ENCODE measurements at places on chromosomes 11 and 22.

DNA sequence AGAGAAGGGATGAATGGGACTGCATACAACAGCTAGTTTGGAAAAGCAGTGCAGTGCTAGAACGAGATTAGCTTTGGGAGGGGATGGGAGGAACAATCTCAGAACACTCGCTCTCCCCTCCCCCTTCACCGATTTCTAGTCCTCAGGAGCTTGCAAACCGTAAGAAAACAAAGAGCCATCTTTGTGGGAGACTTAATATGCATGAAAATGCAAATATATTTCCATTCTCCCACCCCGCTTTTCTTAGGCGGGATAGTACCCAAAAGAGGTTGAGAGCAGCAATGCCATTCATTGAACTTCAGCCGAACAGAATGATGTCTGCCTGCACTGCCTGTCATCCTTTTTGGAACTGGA lies 1.1 kb downstream of the SPINDOC start:
- H3K4me1 ChIP-seq, result peaks cover 38% of the 10 kb centered on the region
- H3K27me3 ChIP-seq, result no peaks in the 10 kb centered on the region
- DNase-seq, result no peak

DNA sequence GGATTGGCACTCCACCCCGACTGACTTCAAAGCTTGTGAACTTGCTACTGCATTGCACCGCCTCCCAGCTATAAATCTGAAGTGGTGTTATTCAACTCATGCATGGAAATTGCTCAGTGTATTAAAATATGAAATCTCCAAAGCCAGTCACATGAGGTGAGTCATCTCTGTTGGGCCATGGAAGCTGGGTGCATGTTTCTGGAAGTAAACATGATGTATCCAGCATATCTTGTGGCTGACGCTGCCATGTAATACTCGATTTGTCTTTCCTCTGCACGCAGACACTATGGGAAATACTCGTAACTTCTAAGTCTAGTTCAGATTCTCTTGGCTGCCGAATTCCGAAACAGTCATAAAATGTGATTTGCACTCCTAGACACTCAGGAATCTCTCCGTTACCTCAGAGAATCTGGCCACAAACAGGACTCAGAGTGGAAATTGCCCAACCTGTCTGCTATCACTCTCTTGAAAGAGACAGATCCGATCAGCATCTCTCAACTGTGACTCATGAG lies 154.9 kb upstream of the MPPED2 start:
- H3K36me3 ChIP-seq, result no peaks in the 10 kb centered on the region
- DNase-seq, result no peak
- no peaks in the 10 kb centered on the region for H3K4me1 ChIP-seq
- H3K4me3 ChIP-seq, result no peak overlapping the region

DNA sequence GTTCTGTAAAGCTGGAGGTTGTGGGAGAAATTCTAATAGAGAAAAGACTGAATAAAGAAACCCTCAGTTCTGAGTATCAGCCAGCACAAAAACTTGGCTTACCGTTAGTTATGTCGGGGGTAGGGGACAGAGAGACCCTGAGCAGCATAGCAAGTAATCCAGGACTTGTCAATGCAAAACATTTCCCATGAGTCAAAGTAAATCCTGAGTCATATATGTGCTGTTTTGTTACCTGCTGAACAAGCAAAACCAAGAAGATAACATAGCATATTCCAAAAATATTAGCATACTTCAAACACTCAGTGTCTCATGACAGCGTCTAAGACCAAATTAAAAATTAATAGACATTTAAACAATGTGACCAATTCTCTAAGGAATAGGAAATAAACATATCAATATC lies 75.1 kb upstream of the LUZP2 start:
- H3K4me3 ChIP-seq, result no peak overlapping the region
- no peaks in the 10 kb centered on the region for H3K36me3 ChIP-seq
- no peak for DNase-seq
- H3K27me3 ChIP-seq, result no peaks in the 10 kb centered on the region
- no peaks in the 10 kb centered on the region for H3K4me1 ChIP-seq

GRCh38 chr22:25602916-25603315 lies 38.4 kb downstream of the GRK3 start:
- H3K36me3 ChIP-seq, result no peaks in the 10 kb centered on the region
- no peak for DNase-seq
- no peaks in the 10 kb centered on the region for H3K27me3 ChIP-seq
- no peak overlapping the region for H3K4me3 ChIP-seq

DNA sequence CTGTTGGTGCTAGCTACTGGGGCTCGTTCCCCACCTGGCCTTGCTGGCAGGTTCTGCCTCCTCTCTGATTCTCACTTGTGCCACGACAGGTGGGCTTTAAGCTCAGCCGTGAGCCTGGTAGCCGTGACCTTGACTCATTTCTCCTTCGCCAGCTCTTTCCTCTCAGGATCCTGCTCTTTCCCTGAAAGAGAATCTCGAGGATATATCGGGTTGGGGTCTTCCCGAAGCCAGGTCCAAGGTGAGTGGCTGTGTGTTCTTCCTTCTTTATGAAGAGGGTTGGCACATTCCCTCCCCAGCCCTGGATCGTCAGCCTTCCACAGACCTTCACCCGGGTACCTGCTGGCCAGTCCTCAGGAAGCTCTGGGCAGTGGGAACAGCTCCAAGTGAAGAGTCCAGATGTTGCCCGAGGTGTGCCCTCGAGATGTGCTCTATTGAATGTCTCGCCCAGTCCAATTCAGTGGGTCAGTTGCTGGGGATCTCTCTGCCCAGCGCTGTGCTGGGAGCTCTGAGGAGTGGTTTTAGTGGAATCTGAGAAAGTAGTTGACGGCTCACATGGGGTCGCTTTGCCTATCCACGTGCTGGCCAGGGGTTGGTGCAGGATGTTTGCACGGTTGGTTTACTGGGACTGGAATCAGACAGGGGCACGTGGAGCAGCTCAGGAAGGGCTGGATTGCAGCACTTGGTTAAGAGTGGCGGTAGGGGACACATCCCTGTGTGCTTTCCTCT lies 1.4 kb downstream of the ZNF74 start:
- H3K4me3 ChIP-seq, result peak overlapping the region; percentile 94
- no peak for DNase-seq
- H3K27ac ChIP-seq, result peak overlapping the region; percentile 91
- H3K36me3 ChIP-seq, result peaks cover 11% of the 10 kb centered on the region
- no peaks in the 10 kb centered on the region for H3K27me3 ChIP-seq

DNA sequence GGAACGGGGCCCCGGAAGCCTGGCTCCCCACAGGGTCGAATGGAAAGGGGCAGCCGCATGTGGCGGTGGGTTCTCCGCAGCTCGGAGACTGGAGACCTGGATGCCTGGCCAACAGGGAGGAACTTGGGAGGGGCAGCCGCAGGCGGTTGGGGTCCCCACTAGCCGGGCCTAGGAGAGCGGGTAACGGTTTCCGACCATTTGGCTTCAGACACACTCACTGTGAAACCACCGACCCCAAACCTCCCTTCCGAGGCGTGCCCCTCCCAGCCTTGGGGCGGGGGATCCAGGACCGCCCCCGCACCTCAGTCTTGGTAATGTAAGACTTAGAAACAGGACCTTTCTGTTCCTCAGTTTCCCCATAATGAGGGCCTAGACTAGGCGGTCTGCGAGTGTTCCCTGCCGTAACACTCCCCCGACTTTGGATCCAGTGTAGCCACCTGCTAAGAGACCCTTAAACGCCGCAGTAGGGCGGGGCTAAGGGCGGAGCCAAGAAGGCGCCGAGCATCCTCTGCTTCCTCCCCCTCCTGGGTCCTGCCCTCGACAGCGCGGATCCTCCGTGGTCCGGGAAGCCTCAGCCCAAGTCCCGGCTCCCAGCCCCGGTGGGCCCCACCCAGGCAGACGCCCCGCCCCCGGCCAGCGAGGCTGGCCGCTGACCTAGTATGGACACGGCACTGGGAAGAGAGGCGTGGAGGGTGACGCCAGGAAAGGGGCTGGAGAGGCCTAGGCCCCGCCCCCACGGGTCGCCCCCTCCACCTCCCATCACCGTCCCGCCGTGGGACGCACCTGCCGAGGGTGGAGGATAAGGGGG lies 1.8 kb upstream of the RASGRP2 start:
- H3K4me3 ChIP-seq, result peak overlapping the region; percentile 75
- H3K36me3 ChIP-seq, result no peaks in the 10 kb centered on the region
- peaks cover 16% of the 10 kb centered on the region for H3K4me1 ChIP-seq
- no peak overlapping the region for H3K27ac ChIP-seq

- H3K27me3 ChIP-seq, result peaks cover 35% of the 10 kb centered on the region
- no peak overlapping the region for H3K27ac ChIP-seq
- peaks cover 29% of the 10 kb centered on the region for H3K4me1 ChIP-seq
- no peaks in the 10 kb centered on the region for H3K36me3 ChIP-seq
- no peak for DNase-seq
Measured at GRCh38 chr22:29707471-29707870, 12.3 kb upstream of the CABP7 start.

DNA sequence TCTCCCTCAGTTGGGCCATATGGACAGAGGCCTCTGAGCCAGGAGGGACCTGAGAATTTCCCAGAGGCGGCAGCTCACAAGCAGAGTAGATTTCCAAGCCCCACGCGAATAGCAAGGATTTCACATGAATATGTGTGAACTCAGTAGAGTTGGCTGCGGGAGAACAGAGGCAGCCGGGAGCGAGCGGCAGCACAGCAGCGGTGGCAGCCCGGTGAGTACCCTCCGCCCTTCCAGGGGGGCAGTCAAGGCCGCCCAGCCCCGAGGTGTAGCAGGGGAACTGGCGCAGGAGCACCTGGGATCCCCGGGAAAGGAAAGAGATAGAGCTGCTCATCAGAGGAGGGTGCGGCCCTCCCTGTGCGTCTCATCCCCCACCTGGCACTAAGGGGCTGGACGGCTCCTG lies 8.4 kb upstream of the MS4A15 start:
- no peak for DNase-seq
- H3K36me3 ChIP-seq, result no peaks in the 10 kb centered on the region
- H3K4me3 ChIP-seq, result no peak overlapping the region
- no peak overlapping the region for H3K27ac ChIP-seq

DNA sequence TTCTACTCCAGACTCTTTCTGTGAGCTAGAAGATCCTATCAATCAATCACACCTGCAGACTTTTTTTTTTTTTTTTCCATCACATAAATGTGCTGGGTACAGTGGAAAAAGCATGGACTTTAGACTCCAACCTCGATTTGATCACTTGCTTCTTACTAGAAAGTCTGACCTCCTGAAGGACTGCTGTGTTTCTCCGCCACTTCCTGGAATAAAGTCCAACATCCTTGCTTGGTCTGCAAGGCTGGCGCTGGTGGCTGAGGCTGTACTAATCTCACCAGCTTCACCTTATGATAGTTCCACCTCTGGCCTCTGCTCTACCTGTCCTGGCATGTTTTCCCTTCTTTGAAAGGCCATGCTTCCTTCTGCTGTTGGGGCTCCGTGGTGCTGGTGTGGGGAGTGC lies 60.9 kb upstream of the SESN3 start:
- no peaks in the 10 kb centered on the region for H3K4me1 ChIP-seq
- no peak overlapping the region for H3K27ac ChIP-seq
- DNase-seq, result no peak
- no peaks in the 10 kb centered on the region for H3K27me3 ChIP-seq
- no peak overlapping the region for H3K4me3 ChIP-seq
- no peaks in the 10 kb centered on the region for H3K36me3 ChIP-seq

- H3K4me1 ChIP-seq, result no peaks in the 10 kb centered on the region
- H3K27me3 ChIP-seq, result peaks cover 24% of the 10 kb centered on the region
- H3K36me3 ChIP-seq, result peaks cover 2% of the 10 kb centered on the region
- DNase-seq, result peak; percentile 15
- H3K4me3 ChIP-seq, result no peak overlapping the region
- H3K27ac ChIP-seq, result no peak overlapping the region
Measured at GRCh38 chr22:25903294-25903693, 161.3 kb downstream of the MYO18B start.

- H3K36me3 ChIP-seq, result peaks cover 23% of the 10 kb centered on the region
- no peaks in the 10 kb centered on the region for H3K27me3 ChIP-seq
- DNase-seq, result no peak
- H3K4me3 ChIP-seq, result no peak overlapping the region
Measured at GRCh38 chr11:83181815-83182214, 11.7 kb upstream of the ANKRD42 start.

DNA sequence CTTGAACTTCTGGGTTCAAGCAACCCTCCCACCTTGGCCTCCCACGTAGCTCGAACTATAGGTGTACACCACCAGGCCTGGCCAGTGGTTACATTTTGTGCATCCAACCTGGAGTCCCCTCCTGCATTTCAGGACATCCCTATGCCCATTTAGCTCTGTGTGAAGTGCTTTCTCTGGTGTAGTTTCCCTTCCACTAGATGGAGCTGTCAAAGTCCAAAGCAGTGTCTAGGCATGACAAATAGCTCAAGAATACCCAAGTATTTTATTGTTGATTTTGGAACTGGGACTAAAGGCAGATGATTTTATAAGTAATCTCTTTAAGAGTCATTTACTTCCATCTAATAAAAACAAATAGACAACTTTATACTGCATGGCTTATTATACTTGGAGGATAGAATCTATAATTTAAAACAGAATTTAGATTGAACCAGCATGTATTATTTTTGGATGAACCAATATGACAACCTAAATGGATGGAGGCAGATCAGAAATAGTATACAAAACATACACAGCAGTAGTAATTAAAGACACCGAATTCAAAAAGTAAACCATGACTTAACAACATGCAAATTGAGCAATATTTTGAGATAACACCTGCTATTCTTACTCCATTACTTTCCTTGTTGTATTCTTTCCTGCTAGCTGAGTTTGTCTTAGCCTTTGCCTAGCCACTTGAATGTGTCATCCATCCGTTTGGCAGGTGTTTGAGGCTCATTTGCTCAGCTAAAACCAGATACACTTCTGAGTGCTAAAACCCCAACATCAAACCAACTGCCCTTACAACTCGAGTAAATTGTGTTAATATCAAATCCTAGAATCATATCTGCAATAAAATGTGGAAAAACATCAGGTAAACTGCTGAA lies 37.7 kb downstream of the EIF4ENIF1 start:
- no peaks in the 10 kb centered on the region for H3K4me1 ChIP-seq
- peaks cover 6% of the 10 kb centered on the region for H3K36me3 ChIP-seq
- H3K27ac ChIP-seq, result no peak overlapping the region
- no peak for DNase-seq
- H3K4me3 ChIP-seq, result no peak overlapping the region
- H3K27me3 ChIP-seq, result no peaks in the 10 kb centered on the region

GRCh38 chr11:88359541-88359940 lies 22.0 kb upstream of the CTSC start:
- no peak for DNase-seq
- no peaks in the 10 kb centered on the region for H3K36me3 ChIP-seq
- H3K27me3 ChIP-seq, result no peaks in the 10 kb centered on the region
- H3K4me1 ChIP-seq, result peaks cover 8% of the 10 kb centered on the region
- H3K27ac ChIP-seq, result no peak overlapping the region
- H3K4me3 ChIP-seq, result no peak overlapping the region

DNA sequence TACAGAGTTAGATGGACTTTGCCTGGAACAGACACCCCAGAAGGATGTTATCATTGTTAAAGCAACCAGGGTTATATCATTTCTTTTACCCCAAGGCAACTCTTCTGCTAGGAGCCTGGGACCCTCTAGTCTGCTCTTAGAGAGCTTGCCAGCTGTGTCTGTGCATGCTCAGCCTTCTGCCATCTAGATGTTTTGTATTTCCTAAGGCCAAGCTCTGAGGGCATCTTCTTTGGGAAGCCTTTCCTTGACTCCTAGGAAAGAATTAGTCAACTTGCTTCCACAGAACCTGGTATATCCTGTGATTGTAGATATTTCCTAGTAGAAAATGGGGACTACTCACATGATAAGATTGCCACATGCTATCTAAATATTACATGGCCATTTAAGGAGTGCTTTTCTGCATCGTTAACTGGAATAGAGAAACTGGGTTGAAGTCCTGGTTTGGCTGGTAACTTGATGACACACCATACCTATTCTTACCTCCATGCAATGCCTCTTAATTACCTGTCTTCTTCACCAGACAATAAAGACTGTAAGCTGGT lies 87.6 kb downstream of the STIM1 start:
- H3K4me3 ChIP-seq, result no peak overlapping the region
- peaks cover 2% of the 10 kb centered on the region for H3K36me3 ChIP-seq
- H3K4me1 ChIP-seq, result peaks cover 7% of the 10 kb centered on the region
- no peak overlapping the region for H3K27ac ChIP-seq
- no peaks in the 10 kb centered on the region for H3K27me3 ChIP-seq
